ENCODE measurements at places on chromosomes 5 and 9.

DNA sequence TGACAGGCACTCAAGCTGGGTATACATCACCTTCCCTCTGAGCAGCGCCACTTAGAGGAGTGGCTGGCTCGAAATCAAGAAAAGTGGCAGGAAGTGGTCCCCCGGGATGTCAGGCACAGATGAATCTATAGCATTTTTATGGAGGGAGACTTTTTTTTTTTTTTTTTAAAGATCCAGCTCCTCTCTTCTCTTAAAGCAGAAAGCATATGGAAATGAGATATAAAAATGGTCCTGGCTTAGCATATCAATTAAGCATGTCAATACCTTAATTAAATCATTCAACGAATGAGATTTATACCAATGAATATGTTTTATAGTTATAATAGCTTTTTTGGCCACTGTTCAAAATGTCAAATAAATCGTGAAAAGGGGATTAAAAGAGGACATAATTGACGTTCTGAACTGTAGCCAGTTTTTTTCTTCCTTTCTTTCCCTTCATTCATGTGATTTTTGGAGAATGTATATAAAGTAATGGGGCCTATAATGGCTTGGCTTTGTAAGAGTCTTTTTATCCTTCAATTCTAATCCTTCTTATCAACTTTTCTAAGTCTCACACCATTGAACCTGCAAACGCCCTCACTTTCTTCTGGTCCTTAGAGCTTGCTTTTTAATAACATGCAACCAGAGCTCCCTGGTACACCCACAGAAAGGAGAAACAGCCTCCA lies 319.2 kb upstream of the PANK3 start:
- no peak for DNase-seq

DNA sequence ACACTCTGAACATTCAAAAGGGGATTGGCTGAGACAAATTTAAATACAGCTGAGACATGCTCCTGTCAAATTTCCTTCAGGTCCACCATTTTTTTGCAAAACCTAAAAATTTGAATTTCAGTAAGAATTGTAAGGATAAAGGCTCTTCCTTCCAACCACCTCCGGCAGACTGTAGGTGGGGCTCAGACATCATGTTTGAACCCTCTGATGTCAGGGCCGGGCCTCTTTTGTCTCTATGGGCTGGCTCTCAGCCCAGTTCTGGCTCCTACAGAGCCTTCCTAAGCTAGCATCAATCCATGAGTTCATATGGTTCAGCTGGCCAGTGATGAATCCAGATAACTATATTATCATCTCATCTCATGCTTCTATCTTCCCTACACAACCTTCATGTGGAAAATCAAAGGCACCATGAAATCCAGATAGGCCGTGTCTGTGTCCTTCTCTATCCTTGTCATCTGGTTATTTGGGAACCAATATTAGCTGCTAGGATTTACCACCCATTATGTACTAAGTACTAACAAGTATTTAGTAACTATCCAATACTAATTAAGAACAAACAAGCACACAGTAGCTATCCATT lies 44.2 kb downstream of the NIPSNAP3B start:
- no peak for DNase-seq

DNA sequence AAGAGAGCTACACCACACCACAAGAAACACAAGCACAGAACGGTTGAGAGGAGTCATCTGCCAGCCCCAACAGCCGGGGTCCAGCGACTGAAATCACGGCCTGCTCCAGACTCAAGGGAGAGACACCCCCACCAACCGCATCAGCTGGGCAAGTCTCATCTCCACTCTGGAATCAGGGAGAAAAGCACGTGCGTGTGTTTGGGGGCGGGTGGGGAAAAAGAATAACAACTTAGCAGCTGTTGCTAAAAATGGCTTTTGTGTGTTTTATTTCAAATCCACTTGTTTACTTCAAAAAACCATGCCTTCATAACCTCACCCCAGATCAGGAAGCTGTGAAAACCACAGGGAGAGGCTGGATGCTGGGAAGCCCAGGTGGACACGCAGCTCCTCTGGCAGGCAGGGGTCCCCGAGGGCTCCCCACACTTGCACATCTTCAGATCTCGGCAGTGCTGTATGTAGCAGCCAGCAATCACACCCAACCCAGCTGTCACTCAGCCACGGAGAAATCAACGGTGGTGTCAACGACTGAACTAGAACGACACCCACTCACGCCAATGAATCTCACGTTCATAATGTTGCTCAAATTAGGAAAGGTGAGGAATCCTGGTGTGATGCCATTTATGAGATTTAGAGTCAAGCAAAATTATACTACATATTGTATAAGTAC lies 19.0 kb downstream of the PNPLA7 start:
- no peak for DNase-seq

DNA sequence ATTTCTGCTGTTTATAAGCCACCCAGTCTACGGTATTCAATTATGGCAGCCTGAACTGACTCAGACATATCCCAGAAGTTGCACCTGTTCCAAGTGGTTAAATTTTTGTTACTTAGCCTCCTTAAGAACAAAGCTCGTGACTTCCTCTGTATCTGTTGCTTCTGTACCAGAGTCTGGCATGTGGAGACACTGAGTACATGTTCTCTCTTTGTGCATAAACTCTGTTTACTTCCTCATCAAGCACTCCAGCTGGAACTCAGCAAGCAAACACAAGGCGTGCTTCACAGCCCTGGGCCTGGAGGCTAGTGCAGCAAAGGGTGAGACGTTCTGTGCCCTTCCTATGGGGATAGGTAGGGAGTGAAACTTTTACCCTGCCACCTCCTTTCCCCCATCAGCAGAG lies 19.0 kb downstream of the C9orf152 start:
- DNase-seq, result no peak

DNA sequence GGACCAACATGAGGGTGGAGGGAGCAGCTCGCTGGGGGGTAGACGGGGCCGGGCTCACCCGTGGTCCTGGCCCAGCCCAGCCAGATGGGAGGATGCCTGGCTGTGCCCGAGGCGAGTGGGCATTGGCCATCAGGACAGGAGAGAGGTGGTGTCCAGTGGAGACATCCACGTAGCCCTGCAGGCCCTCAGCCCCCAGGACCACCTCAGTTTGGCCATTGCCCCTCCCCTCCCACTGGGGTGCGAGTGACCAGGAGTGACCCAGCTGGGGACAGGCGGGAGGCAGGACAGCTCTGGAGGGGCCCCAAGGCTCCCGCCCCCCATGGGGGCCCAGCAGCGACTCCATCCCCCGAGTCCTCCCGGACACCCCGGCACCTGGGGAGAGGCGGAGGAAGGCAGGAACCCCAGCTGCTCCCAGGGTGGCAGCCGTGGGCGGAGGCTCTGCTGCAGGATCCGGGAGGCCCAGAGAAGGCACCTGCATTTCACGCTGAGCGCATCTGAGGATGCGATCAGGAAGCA lies 8.3 kb downstream of the NOXA1 start:
- DNase-seq, result no peak

DNA sequence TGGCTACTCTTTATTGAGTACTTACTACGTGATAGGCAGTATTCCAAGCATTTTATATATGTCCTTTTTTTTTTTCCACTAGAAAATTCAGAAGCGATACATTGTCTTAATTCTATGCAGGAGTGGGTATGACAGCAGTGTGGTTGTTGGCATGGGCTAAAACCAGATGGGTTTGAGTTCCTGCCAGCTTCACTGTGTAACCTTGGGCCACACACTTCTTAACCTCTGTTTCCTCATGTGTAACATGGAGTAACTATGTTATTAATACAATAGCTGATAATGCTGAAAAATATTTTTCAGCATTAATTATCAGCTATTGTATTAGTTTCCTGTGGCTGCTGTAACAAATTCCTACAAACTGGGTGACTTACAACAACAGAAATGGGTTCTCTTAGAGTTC lies 12.0 kb downstream of the SNX18 start:
- no peak for DNase-seq

- DNase-seq, result no peak
These were observed 2.1 kb downstream of the MAP3K1 start for GRCh38 chr5:56817263-56818014.

Measured in stimulated activated effector memory CD8-positive, alpha-beta T cell treated with anti-CD3 and anti-CD28 coated beads, Interleukin-12 subunit alpha, Interleukin-12 subunit beta, amount 100 ng/mL, for 72 hours (primary cell).